ENCODE measurements at places on chromosomes 2 and 18. TPM values are rescaled to one million over a fixed set of nuclear protein-coding genes. Genes with fewer than 3 reads are reported as not detected.

- DNase-seq, result no peak
Observed at GRCh38 chr2:35462226-35462998, 893.2 kb upstream of the CRIM1 start.

- no peak for DNase-seq
Observed at GRCh38 chr2:2764001-2764355, 432.9 kb upstream of the MYT1L start.

DNA sequence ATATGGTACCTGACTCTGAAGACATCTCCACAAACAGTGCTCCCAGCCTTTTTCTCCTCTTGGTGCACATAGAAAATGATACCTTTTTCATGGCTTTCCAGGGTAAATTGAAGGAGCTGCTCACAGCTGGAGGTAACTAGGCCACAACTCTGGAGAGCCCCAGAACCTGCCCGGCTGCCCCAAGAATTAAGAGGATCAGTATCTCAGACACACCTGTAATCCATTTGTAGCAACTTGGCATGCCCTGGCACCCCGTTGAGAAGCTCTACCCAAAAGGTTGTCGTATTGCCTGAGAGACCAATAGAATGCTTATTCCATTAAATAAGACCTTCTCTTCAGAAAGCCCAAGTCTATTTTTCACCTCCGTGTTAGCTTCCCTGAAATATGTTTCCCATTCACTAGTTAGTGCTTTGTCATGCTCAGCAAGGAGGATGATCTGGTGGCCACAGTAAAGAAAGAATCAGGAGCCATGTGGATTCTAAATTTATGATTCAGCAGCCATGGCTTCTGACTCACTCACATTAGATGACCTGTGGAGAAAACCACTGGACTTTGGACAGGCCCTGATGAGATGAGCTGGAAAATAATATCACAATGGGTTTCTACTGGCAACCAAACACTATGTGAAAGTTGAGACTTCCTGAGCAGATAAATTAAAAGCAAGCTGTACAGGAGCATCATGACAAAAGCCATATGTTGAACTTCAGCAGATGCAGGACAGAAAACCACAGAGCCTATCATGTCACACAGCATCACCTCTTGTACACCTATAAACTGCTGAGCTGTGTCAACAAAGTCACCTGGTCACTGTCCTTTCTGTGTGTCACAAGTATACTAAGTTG, 253.3 kb upstream of the OSR1 start:
- DNase-seq, result no peak

DNA sequence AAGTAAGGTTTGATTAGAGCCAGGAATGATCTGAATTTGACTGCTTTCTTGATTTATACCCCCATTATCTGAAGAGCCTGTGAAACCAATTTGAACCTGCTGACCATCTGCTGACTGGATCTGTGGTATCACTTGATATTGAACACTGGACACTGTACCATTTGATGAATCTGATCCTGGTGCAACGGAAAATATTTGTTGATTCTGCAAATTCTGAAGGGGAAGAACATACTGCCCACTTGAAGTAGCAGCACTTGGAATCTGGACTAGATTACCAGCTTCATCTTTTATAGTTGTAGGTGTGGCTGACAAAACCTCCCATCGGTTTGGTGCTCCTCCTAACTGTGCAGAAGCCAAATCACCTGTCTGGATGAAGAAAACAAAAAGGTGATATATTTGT, 9.3 kb downstream of the SP3 start:
- DNase-seq, result no peak

- DNase-seq, result no peak
Observed at GRCh38 chr2:24451805-24452501, 39.1 kb upstream of the NCOA1 start.

DNA sequence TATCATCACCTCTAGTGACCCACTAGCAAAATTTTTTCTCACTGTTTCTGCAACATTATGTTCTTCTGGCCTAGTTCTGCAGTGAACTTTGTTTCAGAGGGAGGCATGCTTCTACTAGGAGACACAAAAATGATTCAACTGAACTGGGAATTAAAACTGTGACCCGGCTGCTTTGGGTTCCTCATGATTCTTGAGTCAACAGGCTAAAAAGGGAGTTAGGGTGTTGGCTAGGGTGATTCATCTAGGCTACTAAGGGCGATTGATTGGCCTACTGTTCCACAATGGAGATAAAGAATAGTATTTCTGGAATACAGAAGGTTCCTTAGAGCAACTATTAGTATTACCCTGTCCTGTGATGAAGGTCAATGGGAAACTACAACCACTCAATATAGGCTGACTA, 179.5 kb downstream of the PPP1R1C start:
- DNase-seq, result no peak

DNA sequence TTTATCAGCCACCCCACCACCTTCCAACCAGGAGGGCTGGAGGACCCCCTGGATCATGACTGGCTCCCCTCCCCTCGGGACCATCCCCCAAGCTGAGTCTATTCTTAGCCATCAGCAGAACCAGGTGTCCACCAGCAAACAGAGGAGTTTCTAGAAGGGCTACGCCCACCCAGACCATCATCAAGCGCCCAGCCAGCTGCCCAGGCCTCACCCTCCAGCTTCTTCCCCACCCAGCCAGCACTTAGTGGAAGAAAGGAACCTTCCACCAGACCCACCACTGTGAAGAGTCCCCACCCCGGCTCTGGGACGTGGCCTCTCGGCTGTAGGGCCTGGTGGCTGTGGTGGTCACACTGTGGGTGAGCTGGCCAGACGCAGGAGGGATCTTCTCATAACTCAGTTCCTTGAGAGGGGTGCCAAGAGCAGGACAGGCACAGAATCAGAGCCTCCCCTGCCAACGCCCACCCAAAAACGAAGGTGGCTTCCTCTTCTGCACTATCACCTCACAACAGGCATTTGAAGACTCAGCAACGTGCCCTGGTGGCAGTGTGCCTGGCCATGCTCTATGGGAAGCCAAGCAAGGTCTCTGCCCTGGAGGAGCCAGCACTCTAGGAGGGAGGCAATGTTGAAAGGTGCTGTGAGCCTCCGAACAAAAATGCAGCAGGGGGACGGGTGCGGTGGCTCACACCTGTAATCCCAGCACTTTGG, 19.0 kb downstream of the BIN1 start:
- DNase-seq, result peak; percentile 60

GRCh38 chr2:225293638-225294037, 105.9 kb upstream of the NYAP2 start:
- no peak for DNase-seq

DNA sequence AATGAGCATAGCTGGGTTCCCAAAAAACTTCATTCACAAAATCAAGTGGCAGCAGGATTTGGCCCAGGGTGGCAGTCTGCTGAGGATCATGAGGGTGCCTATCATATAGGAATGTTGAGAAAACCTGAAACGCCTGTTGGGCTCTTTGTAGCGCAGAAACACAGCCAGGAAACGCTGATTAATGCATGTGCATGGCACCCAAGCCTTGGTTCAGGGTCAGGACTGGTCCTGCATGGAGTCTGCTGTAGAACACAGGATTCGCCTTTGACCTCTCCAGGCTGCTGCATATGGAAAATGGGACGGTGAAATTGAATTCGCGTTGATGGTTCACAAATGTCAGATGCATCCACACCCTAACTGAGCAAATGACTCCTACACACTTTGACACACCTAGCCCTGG, 227.9 kb upstream of the COPS8 start:
- no peak for DNase-seq

DNA sequence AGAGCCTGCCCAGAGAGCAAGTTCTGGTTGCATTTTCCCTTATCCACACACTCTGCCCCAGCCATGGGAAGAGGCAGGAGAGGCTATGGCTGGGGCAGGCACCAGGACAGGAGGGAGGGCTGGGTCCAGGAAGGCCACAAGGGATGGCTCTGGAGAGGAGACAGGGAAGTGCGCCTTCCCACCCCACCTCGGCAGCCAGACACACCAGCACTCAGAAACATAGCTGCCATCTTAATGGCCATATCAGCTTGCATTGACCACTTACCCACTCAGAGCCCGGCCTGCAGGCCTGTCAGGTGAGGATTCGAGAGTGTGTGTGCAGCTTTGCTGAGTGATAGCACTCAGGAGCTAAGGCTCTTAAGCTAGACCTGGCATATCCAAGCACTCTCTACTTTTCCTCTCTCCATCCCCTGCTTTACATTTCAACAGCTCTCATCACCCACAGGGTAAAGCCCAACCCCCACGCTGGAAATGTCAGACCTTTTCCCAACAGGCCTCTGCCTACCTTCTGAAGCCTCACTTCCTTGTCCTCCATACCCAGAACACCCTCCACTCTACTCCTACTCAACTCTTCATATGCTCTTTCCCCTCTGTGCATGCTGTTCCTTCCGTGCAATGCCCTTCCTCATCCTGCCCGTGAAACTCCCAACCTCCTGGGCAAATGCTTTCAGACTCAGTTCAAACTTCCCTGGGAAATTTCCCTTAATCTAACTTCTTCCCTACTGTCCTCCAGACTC, 147.9 kb downstream of the TNS1 start:
- DNase-seq, result no peak

DNA sequence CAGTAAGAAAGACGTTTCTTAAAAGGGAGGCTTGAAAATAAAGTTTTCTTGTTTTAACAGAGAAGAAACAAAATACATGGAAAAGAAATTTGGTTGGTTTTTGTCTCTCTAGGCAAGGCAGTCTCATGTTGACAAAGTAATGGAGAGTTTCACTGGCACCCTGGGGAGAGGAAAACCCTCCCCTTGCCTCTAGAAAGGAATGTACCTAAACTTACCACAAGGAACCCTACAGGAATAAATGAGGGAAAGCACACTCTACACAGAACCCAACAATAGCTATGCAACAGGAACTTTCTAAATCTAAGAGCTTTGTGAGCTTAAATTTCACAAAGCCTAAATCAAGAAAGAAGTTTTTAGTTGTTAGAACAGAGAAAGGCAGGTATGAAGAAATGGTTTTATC, 37.0 kb downstream of the FIGN start:
- DNase-seq, result no peak

GRCh38 chr2:11705063-11705462, 35.1 kb upstream of the NTSR2 start:
- no peak for DNase-seq

DNA sequence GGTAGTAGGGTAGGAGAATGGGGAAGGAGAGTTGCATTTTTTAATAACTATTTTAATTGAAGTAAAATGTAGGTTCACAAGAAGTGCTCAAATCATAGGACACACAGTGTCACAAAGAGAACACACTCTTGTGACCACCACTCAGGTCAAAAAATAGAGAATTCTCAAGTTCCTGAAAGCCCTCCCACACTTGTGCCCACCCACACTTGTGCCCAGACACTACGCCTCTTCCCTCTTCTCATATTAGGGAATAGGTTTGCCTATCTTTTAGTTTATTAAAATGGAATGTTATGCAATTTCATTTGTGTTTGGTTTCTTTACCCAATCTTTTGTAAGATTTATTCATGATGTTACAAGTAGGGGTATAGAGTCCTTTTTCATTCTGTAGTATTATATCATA, 67.2 kb downstream of the UGGT1 start:
- no peak for DNase-seq

DNA sequence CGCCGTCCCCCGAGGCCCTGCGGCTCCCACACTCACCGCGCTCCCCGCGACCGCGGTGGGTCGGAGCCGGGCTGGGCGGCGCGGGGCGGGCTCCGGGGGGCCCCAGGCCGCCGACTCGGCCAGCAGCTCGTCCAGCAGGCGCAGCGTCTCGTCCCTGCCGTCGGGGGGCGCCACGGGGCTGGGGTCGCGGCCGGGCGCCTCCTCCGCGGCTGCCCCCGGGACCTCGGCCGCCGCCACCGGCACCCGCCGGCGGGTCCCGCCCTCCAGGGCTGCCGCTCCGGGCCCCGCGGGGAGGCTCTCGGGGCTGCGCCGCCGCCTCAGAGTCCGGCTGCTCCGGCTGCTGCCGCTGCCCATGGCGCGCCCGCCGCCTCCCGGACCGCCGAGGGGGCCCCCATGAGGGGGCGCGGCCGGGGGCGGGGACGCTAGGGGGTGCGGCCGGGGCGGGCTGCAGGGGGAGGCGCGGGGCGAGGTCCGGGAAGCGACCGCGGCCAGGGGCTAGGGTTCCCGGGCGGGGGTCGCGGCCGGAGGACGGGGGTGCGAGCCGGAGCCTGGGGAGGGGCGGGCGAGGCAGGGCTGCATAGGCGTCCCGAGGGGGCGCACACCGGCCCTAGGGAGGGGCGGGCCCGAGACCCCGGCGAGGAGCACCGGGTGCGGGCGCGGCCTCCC, at the start of gene CYS1:
TSS of gene CYS1 (minus strand) at position 542 of the 666 bp plus-strand sequence. CDS start at position 354, 188 bp downstream.
- no peak for DNase-seq

DNA sequence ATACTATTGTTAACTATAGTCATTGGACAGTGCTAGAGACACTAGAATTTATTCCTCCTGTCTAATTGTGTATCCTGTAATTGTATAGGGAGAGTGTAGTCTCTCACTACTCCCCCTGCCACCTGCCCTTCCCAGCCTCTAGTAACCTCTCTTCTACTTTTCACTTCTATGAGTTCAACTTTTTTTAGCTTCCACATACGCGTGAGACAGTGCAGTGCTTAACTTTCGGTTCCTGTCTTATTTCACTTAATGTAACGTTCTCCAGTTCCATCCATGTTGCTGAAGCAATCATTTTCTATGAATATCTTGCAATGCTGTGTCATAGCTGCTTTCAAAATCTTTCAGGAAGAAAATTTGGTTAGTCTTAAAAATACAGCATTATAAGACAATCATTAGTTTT, 22.8 kb upstream of the RUFY4 start:
- no peak for DNase-seq

- DNase-seq, result peak; percentile 21
Observed at GRCh38 chr18:10559553-10560451, 34.0 kb downstream of the NAPG start.

- DNase-seq, result no peak
Observed at GRCh38 chr2:246489-247144, 17.2 kb downstream of the SH3YL1 start.

- DNase-seq, result no peak
Observed at GRCh38 chr2:159960414-159960813, 102.0 kb downstream of the PLA2R1 start.

DNA sequence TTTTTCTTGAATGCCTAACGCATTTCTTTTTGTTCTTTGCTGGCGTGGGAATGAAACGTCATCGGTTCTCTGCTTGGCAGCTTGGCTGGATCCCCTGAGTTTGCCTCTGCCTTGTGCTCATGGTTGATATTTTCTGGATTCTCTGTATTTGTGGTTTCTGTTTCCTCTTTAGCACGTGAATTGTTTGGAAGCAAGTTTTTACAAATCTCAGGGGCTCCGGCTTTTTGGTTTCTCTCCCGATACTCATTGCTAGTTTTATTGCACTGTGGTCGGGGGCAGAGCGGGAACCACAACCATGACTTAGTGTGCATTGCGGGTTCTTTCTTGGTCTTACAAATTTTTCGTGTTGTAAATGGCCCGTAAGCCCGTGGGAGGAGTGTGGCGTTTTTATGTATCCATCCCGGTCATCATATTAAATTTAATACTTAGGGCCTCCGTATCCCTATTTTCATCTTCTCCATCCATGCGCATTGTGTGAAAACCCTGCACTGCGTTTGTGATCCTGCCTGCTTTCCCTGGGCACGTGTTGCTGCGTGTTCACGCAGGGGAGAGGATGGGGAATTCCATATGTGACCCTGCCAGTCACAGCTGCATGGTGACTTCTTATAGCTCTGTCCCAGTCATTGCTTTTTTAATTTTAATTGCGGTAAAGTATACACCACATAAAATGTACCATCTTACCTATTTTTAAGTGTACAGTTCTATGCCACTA, 9.4 kb downstream of the RAMP1 start:
- DNase-seq, result no peak

Gene REG1B
- 0.38 TPM for total RNA-seq

Gene COL6A3
- total RNA-seq, result 74.1 TPM

Gene FNDC4
- total RNA-seq, result 1.9 TPM

Gene LRRC30
- total RNA-seq, result 1.5 TPM

Gene OR6B3
- total RNA-seq, result not detected

Gene VWA3B
- not detected for total RNA-seq

Gene HOXD9
- 4.4 TPM for total RNA-seq

Gene OSBPL6
- total RNA-seq, result 29.8 TPM

Gene CNOT9
- total RNA-seq, result 22.9 TPM

Gene LOXL3
- 2.0 TPM for total RNA-seq

Gene KIF5C
- 1.1 TPM for total RNA-seq
